NCI-H460 (cell line): ENCODE measurements at places on chromosomes 5 and 9. TPM values are rescaled to one million over a fixed set of nuclear protein-coding genes. Genes with fewer than 3 reads are reported as not detected.

The TLX3 gene
- not detected in 2 replicates for total RNA-seq

The RAB3C gene
- 27.7 and 35.7 TPM in 2 replicates for total RNA-seq

The BTNL9 gene
- total RNA-seq, result 1.0 TPM in 2 replicates

- no peak for DNase-seq
Observed at GRCh38 chr5:118208031-118208453, 780.3 kb downstream of the DTWD2 start.

DNA sequence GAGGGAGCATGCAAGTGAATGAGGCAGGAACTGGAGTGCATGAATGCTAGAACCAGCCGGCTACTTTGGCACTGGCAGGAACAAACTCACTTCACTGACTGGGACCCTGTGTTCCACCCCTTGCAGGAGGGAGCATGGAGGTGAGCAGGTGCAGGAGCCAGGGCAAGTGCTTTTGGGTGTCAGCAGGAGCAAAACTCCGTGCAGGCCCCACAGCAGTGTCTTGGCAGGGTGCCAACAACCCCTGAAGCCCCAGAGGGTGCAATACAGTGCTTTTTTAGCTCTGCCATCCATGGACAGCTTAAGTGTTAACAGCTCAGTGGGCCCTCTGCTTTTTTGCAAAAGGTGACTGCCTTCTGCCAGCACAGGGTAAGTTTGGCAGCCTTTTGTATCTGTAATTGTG, 245.8 kb upstream of the PCSK5 start:
- no peak for DNase-seq

- no peak for DNase-seq
Observed at GRCh38 chr9:91761362-91761761, 188.7 kb downstream of the ROR2 start.

GRCh38 chr5:52017567-52017966, 634.3 kb downstream of the ISL1 start:
- no peak for DNase-seq

DNA sequence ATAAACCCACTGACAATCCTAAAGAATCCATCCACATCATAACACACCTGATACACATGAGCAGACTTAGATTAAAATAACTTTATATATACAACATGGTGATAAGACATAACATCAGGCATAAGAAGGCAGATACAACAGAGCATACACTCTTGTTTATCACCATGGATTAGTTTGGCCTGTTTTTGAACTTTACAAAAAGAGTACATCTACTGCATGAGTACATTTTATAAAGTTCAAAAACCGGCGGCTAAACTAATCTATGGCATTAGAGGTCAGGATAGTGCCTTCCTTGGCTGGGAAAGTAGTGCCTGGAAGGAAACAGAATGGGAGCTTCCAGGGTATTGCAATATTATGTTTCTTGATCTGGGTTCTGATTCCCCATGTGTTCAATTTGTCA, 15.1 kb downstream of the RICTOR start:
- DNase-seq, result no peak

DNA sequence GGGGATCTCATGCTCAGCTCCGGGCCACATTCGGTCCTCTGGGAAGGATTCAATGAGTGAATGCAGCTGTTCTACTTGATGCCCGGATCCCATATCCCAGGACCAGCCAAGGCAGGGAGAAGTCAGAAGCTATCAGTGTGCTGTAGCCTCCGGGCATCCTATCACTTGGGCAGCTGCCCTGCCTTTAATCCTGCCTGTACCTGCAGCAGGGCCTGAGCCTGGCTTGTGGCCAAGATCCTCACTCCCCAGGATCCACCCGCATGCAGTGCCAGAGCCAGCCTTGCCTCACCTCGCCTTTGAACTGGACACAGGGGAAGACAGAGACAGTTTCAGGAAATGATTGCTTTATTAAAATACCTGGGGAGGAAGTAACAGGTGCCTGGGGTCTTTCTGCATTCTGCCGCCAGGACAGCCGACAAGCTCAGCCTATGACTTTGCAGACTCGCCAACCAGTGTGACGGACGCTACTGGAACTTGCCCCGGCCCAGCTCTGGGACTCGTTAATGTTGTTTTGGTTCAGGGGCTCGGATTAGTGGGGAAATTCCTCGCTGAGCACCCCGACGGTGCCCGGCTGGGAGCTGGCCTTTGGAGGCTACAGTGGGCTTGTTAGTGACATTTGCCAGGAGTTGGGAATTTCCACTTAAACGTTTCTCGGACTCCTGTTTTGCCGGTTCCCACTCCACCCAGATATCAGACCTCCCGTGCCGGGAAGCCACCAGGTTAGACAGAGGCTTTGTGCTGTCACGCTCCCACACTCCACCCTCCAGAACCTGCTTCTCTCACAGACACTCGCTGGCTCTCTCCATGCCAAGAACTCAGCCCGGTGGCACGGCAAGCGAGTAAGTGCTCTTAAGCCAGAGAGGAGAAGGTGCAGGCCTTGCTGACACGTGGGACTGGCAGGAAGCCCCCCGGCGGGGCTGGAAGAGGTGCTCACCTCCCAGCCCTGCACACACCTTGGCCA, 721 bp downstream of the PTGES start:
- DNase-seq, result no peak

GRCh38 chr5:72144762-72145161, 37.5 kb downstream of the MAP1B start:
- DNase-seq, result no peak
